ENCODE measurements at places on chromosomes 12 and 14. TPM values are rescaled to one million over a fixed set of nuclear protein-coding genes. Genes with fewer than 3 reads are reported as not detected.

The KRT75 gene
- not detected for total RNA-seq

The P3H3 gene
- total RNA-seq = 2.5 TPM

DNA sequence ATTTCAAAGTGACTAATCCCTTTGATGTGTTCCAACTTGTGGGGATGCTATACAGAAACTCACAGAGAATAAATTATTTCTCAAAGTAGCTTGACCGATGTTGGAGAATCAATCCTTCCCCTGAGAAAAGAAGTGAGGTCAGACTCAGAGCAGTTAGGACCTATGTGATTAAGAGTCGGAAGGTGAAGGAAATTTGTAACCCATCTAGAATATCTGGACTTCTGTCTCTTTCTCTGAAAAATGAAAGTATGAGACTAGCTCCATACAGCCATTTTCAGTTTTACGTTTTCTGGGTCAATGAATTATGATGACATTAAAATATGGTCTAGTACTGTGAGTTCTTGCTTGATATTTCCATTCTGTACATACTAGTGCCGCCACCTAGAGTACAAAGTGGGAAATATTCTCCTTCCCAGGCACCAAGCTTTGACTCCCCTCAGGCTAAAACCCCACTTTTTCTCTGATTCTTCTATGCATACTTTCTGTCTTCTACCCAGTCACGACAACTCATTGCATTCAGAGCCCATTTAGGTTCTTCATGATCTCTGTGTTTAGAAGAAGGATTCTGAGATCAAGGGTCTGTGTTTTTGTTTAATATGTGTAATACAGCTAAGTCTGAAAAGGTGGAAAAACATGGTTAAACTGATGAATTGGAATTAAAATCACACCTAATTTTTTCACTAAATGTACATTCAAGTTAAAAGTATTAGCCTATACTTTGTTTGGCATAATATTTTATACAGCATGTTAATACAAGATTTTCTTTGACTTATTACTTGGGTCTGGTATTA, 6.9 kb upstream of the NTS start:
- no peak overlapping the region for H3K4me3 ChIP-seq
- no peaks in the 10 kb centered on the region for H3K36me3 ChIP-seq
- no peaks in the 10 kb centered on the region for H3K27me3 ChIP-seq
- no peak for DNase-seq
- H3K27ac ChIP-seq = no peak overlapping the region
- H3K4me1 ChIP-seq = no peaks in the 10 kb centered on the region

- no peaks in the 10 kb centered on the region for H3K27me3 ChIP-seq
- H3K4me3 ChIP-seq = no peak overlapping the region
These were observed 74.0 kb downstream of the PLEKHG3 start for GRCh38 chr14:64778104-64778754.

DNA sequence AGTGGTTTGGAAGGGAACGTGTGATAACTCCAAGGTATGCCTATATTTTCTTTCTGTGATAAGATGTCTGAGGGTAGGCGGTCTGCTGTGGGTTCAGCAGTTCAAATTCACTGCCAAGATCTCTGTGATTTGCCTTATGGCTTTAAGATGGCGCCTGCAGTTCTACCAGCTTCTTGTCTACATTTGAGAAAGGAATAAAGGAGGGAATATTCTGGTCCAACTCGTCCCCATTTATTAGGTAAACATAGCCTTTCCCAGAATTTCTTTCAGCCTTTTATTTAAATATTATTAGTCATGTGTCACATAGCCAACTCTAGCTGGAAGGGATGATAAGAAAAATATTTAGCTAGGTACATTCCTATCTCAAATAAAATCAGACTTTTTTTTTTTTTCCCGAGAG, 48.8 kb downstream of the KCNJ8 start:
- no peak overlapping the region for H3K27ac ChIP-seq
- no peaks in the 10 kb centered on the region for H3K27me3 ChIP-seq
- no peaks in the 10 kb centered on the region for H3K4me1 ChIP-seq
- no peaks in the 10 kb centered on the region for H3K36me3 ChIP-seq

DNA sequence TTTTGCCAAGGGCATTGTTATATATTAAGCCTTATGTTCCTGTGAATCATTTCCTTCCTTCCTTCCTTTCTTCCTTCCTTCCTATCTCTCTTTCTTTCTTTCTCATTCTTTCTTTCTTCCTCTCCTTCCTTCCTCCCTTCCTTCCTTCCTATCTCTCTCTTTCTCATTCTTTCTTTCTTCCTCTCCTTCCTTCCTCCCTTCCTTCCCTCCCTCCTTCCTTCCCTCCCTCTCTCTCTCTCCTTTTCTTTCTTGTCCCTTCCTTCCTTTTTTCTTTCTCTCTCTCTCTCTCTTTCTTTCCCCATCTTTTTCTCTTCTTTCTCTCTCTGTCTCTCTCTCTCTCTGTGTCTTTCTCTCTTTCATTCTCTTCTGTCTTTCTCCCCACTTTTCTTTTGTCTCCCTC, 226.6 kb downstream of the ETNK1 start:
- DNase-seq = no peak
- no peaks in the 10 kb centered on the region for H3K36me3 ChIP-seq
- no peaks in the 10 kb centered on the region for H3K27me3 ChIP-seq
- H3K4me3 ChIP-seq = no peak overlapping the region
- H3K27ac ChIP-seq = no peak overlapping the region

GRCh38 chr12:59055204-59055860, 135.0 kb upstream of the LRIG3 start:
- DNase-seq = no peak
- H3K27ac ChIP-seq = no peak overlapping the region
- no peaks in the 10 kb centered on the region for H3K4me1 ChIP-seq
- H3K27me3 ChIP-seq = no peaks in the 10 kb centered on the region
- H3K36me3 ChIP-seq = no peaks in the 10 kb centered on the region

The RERG gene
- not detected for total RNA-seq

The MUCL1 gene
- total RNA-seq = not detected

- no peak for DNase-seq
- no peaks in the 10 kb centered on the region for H3K4me1 ChIP-seq
- H3K27me3 ChIP-seq = no peaks in the 10 kb centered on the region
- no peak overlapping the region for H3K27ac ChIP-seq
- no peaks in the 10 kb centered on the region for H3K36me3 ChIP-seq
These were observed 54.6 kb upstream of the HELB start for GRCh38 chr12:66247741-66248140.
